AG09319 (cell line): ENCODE measurements at places on chromosomes 7 and 10.

- DNase-seq, result no peak
Observed at GRCh38 chr7:18559756-18560155, 64.2 kb downstream of the HDAC9 start.

DNA sequence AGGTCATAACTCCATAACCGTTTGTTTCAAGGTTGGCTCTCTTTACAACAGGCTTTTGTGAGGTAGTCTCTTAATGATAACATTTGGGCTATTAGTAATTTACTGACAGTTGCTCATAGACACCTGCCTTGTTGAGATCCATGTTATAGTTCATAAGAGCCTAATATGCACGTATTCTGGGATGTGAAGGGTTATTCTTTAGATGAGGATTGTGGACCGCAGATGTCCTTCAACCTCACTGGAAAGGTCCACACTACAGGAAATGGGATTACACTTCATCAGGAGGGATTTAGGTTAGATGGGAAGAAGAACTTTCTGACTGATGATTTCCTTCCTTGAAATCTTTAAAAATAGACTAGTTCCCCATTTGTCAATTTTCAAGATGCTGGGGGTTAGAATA is 62.8 kb downstream of the SAMD9 start:
- DNase-seq, result no peak

DNA sequence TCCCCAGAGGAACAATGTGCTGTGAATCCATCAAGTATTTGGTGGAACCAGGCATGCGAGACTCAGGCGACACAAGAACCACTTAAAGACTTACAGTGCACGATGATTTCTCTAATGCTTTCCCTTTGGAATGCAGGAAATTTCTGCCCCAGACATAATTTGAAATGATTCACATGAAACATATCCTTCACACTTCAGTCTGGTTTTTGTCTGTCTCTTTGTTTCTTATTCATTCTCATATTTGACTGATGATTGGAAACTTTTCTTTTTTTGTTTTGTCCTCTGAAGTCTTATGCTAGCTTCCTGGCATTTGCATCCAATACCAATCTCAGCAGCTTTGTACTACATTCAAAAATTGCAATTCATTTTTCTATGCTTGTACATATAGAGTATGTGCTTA is 502.8 kb downstream of the PHTF2 start:
- DNase-seq, result no peak

- peak; percentile 19 for DNase-seq
Observed at GRCh38 chr10:97759158-97759887, 12.5 kb downstream of the SFRP5 start.
